ENCODE measurements at places on chromosomes 5 and 9. TPM values are rescaled to one million over a fixed set of nuclear protein-coding genes. Genes with fewer than 3 reads are reported as not detected.

The DAB2IP gene
- total RNA-seq: 20.1 TPM

The FGF1 gene
- 3.6 TPM for total RNA-seq

The PCSK5 gene
- total RNA-seq: 14.3 TPM

The STK32A gene
- 5.6 TPM for total RNA-seq

The TLX3 gene
- not detected for total RNA-seq

The FAM151B gene
- 3.3 TPM for total RNA-seq

The CAPSL gene
- total RNA-seq: not detected

Measured in sigmoid colon (tissue), 7 donors.